ENCODE measurements at places on chromosomes 5 and 9.

GRCh38 chr5:151904127-151904526 lies 20.5 kb downstream of the GLRA1 start:
- DNase-seq: no peak

- DNase-seq: no peak
Observed at GRCh38 chr5:14003936-14004335, 59.4 kb upstream of the DNAH5 start.

GRCh38 chr9:13901176-13901575 lies 412.8 kb downstream of the NFIB start:
- no peak for DNase-seq

DNA sequence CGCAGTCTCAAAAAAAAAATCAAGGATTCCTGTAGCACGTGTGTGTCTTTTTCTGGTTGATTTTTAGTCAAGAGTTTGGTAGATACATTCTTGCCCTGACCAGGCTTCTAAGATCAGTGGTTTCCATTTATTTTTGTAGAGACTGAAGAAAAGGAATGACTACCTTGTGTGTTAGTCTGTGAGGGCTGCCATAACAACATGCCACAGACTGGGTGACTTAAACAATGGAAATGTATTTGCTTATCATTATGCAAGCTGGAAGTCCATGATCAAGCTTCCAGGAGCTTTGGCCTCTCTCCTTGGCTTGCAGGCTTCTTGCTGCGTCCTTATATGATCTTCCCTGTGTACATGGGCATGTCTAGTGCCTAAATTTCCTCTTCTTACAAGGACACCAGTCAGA lies 127.0 kb downstream of the CCDC192 start:
- no peak for DNase-seq

- no peak for DNase-seq
Observed at GRCh38 chr9:68462105-68462775, 78.4 kb downstream of the TMEM252 start.

DNA sequence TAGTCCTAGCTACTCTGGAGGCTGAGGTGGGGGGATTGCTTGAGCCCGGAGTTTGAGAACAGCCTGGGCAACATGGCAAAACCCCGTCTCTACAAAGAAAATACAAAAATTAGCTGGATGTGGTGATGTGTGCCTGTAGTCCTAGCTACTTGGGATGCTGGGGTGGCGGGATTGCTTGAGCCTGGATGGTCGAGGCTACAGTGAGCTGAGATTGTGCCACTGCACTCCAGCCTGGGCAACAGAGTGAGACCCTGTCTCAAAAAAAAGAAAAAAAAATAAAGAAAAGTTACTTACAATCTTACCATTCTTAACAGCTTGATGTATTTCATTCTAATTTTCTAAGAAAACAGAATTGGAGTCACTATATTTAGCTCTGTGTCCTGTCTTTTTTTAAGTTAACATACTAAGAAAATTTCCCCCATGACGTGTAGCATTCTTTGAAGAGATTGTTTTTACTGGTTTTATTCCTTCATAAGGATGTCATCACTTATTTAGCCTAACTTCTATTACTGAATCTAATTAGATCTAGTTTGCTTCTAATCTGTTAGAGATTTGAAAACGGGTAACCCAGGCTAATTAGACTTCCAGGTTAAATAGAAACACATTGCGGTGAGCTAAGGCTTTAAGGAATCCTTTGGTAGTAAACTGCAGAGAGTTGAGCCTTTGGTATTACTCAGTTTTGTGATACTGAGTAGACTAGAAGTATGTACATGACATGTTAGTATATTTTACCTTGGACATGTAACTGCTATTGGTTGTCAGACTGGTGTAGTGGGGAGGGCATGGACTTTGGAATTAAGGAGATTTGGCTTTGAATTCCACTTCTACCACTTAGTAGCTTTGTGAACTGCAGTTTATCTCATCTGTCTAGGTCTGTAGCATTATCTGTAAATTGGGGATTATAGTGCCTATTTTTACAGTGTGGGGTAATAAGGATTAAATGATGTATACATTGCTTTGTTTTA lies 24.0 kb downstream of the HSPA4 start:
- no peak for DNase-seq

GRCh38 chr9:72092820-72093219 lies 32.4 kb upstream of the C9orf57 start:
- no peak for DNase-seq

- no peak for DNase-seq
Observed at GRCh38 chr5:179904463-179905160, 3.1 kb downstream of the TBC1D9B start.

DNA sequence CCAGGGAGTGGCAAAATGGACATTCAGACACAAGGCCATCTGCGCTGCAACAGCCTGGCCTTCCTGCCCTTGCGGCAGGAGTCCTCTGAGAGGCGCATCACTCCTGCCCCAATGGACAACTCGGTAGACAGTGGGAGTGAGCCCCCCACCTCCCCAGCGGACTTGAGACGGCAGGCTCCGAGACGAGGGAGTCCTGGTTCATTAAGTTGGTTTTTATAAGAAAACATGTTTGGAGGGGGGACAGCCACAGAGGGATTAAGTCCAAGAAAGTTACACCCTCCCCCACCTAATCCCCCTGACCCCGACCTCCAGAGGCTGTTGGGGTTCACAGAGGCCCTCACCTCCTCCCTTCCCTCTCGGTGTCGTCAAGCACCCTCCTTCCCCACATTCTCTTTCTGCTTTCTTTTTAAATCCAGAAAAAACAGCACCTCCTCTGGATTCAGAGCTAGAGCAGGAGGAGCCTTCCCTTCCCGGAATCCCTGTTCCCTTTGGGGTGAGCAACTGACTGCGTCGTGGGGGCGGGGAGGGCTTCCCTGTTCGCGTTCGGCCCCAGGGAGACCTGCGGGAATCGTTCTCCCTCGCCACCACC lies 1.8 kb upstream of the EGR1 start:
- DNase-seq: no peak

GRCh38 chr5:104299998-104300706 lies 737.6 kb upstream of the NUDT12 start:
- DNase-seq: no peak

DNA sequence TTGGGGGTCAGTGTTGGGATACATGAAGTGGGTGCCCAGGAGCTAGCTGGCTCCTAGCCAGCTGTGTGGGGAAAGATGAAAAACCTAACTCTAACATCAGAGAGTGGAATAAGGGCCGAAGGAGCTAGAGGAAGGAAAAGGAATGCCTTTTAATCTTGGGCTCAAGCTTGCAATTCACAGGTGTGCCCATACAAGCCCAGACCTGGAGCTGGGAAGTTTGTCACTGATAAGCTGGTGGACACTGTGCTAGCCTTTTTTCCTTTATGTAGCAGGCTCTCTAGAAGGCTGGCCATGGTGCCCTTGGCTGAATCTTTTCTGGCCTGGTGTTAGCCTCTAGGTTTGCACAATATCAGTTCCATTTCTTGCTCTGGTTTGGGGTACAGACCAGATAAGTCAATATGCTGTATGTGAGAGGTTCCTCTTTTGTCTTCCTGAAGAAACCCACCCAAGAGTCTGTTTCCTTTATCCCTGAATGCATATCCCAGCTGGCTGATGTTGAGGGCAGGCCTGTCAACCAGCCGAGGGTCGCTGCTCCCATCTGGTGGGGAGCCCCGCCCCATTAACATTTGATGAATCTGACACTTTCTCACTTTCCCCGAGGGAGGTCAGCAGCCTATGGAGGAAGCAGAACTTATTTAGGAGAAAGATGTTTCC lies 92.4 kb upstream of the CXCL14 start:
- no peak for DNase-seq

- no peak for DNase-seq
Observed at GRCh38 chr9:86355814-86356213, 1.6 kb upstream of the TUT7 start.

- no peak for DNase-seq
Observed at GRCh38 chr9:4548811-4549725, 58.8 kb downstream of the SLC1A1 start.

DNA sequence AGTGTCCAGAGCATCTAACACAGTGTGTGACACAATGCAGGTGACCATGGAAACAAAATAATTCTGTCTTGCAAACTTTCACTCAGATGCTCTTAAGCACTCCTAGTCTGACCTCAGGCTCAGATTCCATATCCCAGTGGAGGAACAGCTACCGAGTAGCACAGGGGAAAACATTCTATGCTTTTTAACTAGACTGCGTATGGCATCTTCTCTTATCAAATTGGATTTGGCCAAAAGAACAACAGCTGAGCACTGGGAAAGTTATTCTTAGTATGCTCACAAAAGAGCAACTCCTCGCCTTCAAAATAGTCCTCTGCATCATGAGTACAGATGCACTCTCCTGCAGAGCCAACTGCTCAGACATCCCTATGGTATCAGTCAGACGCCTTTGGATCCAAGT lies 528.2 kb upstream of the DAP start:
- no peak for DNase-seq
